ENCODE measurements at places on chromosomes 3 and 15. TPM values are rescaled to one million over a fixed set of nuclear protein-coding genes. Genes with fewer than 3 reads are reported as not detected.

SLC6A1 gene
- not detected for total RNA-seq

RPL39L gene
- total RNA-seq, result 32.5 TPM

GUCA1C gene
- not detected for total RNA-seq

ACKR2 gene
- not detected for total RNA-seq

DNA sequence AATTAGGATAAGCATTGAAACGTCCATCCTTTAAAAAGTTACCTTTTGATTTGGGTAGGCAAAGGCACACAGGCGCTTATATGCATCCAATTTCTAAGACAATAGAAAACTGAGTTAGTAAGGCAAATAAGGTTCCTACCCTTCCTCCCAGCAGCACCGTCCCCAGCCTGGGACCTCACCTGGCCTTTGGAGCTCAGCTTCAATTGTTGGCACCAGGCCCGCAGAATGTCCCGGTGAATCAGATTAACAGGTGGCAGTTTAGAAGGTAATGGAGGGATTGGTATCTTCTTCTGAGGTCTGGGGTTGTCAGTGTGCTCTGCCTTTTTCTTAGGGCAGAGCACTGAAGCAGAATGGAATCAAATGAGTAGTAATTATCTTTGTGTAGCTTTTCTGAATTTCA is 5.7 kb downstream of the DPPA4 start:
- H3K27ac ChIP-seq, result no peak overlapping the region
- no peaks in the 10 kb centered on the region for H3K36me3 ChIP-seq
- no peaks in the 10 kb centered on the region for H3K27me3 ChIP-seq
- H3K4me3 ChIP-seq, result no peak overlapping the region

DNA sequence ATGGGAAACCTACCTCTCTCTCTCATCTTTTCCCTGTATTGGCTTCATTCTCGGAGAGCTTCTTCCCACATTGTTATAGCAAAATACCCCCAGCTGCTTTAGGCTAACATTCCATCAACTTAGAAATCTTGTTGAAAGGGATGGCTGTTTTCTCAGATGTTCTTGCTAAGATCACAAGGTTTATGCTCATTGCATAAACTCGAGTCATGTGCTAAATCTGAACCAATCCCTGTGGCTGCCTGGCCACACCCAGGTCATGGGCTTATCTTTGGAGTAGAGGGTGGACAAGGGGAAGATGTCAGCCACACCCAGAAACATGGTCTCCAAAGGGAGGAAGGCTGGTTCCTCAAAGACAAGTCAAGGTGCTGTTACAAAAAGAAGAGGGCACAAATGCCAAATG is 150.6 kb upstream of the UMPS start:
- peaks cover 35% of the 10 kb centered on the region for H3K27me3 ChIP-seq
- no peak overlapping the region for H3K4me3 ChIP-seq
- DNase-seq, result no peak
- no peak overlapping the region for H3K27ac ChIP-seq
- no peaks in the 10 kb centered on the region for H3K4me1 ChIP-seq
- H3K36me3 ChIP-seq, result no peaks in the 10 kb centered on the region

GRCh38 chr3:45964139-45964538 is 20.9 kb downstream of the CXCR6 start:
- DNase-seq, result no peak
- H3K4me1 ChIP-seq, result peaks cover 4% of the 10 kb centered on the region
- H3K4me3 ChIP-seq, result no peak overlapping the region
- no peaks in the 10 kb centered on the region for H3K27me3 ChIP-seq
- peaks cover 74% of the 10 kb centered on the region for H3K36me3 ChIP-seq
- no peak overlapping the region for H3K27ac ChIP-seq

GRCh38 chr15:80605591-80606150 is 89.4 kb upstream of the ABHD17C start:
- DNase-seq, result no peak
- H3K36me3 ChIP-seq, result no peaks in the 10 kb centered on the region
- H3K4me3 ChIP-seq, result no peak overlapping the region
- H3K27me3 ChIP-seq, result no peaks in the 10 kb centered on the region
- no peak overlapping the region for H3K27ac ChIP-seq
- H3K4me1 ChIP-seq, result peaks cover 13% of the 10 kb centered on the region
